Renal cortical epithelial cell (primary cell): ENCODE measurements at places on chromosomes 1 and 21.
A peak's percentile ranks its signal among the peaks of the same experiment; 100 is the strongest.

GRCh38 chr1:15178571-15179484 lies 25.3 kb downstream of the TMEM51 start:
- DNase-seq: peak; percentile 99

DNA sequence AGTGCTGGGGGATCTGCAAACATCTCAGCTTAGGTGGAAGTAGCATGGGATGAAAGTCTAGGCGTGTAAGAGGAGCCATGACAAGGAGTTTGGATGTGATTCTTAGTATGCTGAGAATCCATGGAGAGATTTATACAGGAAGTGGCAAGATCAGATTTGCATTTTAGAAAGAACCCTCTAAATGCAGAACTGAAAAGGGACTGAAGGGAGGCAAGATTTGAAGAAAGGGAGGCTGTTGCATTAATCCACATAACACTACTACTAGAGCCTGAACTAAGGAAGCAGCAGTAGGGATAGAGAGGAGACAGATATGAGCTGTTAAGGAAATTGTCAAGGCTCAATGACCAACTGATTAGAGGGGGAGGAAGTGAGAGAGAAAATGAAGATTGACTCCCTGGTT lies 9.8 kb downstream of the C1orf74 start:
- no peak for DNase-seq

GRCh38 chr1:8343464-8344001 lies 25.6 kb downstream of the SLC45A1 start:
- peak; percentile 92 for DNase-seq

- no peak for DNase-seq
These were observed 881.5 kb downstream of the BRINP3 start for GRCh38 chr1:189596197-189596596.

DNA sequence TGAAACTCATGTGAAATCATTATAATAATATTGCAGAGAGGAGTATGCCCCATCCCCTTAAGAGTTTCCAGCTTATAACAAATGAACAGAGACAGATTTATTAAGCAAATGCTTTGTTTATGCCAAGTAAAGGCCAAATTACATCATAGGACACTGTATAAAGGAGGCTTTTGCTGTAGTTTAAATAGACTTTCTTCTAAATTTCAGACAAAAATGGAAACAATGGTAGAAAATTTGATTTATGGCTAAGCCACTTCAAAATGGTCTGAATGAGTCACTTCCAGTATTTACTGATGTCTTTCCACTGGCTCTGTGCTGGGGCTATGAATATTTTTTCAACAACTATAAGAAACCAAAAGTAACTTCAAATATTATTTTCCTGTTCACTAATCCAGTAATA lies 81.1 kb upstream of the ST6GALNAC5 start:
- no peak for DNase-seq

- no peak for DNase-seq
These were observed 1.3 kb upstream of the PBXIP1 start for GRCh38 chr1:154957091-154957657.

DNA sequence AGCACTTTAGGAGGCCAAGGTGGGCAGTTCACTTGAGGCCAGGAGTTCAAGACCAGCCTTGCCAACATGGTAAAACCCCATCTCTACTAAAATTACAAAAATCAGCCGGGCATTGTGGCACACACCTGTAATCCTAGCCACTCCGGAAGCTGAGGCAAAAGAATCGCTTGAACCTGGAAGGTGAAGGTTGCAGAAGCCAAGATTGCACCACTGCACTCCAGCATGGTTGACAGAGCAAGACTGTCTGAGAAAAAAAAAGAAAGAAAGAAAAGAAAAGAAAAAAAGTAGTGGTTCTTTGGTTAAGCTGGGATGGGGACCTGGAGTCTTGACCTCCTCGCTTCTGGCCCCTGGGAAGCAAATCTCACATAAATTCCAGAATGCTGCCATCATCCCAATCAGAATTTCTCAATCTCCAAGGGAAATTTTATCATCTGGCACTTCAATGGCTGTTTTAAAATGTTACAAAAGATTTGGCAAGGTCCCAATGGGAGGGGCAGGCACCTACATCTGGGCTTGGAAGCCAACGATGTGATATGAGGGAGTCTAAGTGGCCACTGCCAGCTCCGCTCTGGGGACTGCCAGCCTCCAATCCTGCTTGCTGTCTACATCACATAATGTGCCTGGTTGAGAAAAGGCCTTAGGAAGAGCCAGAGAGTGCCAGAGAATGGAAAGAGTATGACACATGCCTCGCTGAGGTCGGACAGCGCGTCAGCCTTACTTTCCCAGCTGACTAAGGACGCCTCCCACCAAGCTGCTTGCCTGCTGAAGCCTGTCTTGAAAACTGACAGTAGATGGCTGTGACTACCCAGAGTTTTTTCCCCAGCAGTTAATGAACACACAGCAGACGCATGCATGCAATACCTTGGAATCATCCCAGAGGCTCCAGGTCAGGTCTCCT lies 42.1 kb upstream of the SRP9 start:
- DNase-seq: peak; percentile 99

- DNase-seq: no peak
These were observed 121.6 kb downstream of the PLPPR4 start for GRCh38 chr1:99385852-99386251.

DNA sequence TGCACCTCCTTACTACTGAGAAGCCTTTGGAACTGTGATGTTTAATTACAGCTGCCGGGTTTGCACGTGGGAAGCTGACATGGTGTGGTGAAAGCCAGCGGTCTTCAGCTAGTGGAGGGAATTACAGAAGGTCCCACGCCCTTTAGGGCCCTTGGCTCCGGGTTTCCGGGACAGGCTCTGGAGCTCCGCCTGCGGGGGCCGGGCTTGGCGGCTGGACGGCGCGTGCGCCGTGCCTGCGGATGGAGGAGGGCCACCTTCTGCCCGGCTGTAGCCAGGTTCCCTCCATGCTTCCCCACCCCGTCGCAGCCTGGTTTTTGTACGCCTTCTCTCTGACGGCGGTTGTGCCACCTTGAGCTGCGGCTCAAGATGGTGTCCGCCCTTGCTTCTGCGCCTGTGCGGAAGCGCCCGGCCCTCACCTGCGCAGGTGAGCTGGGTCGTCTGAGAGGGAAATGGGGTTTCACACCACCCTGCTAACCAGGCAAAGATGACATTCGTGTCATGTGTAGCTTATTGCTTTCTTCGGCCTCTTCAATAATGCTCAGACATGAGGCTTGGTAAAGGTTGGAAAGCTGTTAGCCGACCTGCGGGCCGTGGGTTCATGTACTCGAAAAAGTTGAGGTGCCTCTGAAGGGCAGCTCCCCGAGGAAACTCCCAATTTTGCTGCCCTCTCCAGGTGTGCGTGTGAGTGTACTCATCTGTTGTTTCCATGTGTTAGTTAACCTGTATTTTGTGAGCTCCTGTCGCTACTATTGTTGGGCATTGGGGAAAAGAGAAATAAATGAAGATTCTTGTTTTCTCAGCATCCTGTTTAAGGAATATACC lies 36.6 kb upstream of the OPRD1 start:
- DNase-seq: peak; percentile 49

GRCh38 chr1:89890085-89890752 lies 69.4 kb downstream of the LRRC8D start:
- peak; percentile 82 for DNase-seq

DNA sequence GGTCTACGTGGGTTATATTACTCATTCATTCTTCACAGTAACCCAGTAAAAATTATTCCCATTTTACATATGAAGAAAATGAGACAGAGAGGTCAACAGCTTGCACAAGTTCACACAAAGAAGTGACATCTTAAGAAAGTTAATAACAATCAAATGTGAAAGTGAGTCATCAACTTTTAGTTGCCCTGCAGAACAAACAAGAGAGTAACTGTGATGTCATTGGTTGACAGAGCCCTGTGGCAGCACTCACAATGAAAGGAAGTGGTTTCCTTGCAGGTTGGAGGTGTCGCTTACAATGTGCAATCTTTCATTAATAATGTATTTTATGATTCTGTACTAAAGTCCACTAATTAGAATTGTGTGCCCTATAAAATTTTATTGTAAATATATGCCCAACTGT lies 369.6 kb downstream of the RYR2 start:
- peak; percentile 66 for DNase-seq

GRCh38 chr1:2414297-2414958 lies 2.1 kb upstream of the PEX10 start:
- DNase-seq: no peak

- no peak for DNase-seq
These were observed 5.0 kb downstream of the SPATA46 start for GRCh38 chr1:162371611-162372010.

DNA sequence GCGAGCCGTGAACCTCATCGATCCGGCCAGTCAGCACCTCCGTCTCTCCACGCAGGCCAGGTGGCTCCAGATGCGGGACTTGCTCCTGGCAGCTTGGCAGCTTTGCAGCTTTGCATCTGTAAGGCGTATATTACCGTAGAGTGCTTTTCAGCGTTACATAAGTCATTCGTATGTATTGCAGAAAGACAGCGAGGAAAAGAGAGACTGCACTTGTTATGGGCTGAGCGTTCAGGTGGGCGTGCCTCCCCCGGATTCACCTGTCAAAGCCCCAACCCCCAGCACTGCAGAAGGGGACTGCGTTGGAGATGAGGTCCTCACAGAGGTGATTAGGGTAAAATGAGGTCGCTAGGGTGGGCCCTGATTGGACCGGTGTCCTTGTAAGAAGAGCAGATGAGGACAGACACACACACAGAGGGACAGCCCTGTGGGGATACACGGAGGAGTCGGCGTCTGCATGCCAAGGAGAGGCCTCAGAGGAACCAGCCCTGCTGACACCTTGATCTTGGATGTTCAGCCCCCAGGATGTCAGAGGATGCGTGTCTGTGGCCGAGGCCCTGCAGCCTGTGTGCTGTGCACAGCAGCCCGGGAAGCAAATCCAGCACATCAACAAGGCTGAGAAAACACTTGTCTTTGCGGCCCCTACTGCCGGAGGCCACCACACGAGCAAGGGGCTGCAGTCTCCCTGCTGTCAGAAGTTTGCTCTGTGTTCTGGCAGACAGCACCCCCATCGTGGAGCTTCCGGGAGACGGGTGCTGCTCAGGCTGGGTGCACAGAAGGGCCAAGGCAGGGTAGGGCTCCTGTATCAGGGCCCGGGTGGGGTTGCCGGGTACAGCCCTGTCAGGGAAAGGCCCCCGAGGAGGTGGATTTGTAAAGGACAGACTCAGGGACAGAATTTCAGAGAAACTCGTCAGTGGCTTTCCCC lies 10.9 kb upstream of the AGPAT3 start:
- no peak for DNase-seq

GRCh38 chr1:58763214-58763613 lies 20.6 kb downstream of the JUN start:
- DNase-seq: peak; percentile 67

GRCh38 chr1:229579059-229579673 lies 20.7 kb upstream of the ABCB10 start:
- DNase-seq: no peak

- no peak for DNase-seq
These were observed 32.6 kb upstream of the SPOCD1 start for GRCh38 chr1:31848381-31848897.

GRCh38 chr1:96144636-96145035 lies 576.9 kb upstream of the PTBP2 start:
- DNase-seq: no peak

GRCh38 chr1:98992844-98993243 lies 11.8 kb downstream of the PLPPR5 start:
- DNase-seq: no peak

DNA sequence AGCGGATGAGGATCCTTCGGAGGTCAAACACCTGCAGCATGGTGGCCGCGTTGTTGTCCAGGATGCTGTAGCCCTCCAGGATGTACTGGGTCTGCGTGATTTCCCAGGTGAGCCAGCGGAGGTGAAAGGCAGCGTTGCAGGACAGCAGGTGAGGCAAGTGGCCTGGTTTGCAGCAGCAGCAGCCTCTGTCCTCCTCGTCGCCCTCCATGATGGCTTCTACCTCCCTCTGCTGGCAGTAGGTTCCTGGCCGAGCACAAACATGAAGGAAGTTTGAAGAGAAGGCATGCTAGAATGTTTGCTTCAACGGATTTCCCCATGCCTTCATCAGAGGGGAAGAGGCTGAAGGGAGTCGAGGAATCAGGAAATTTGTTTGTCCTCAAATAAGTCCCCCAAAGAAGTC lies 74.7 kb downstream of the NTPCR start:
- peak; percentile 25 for DNase-seq

DNA sequence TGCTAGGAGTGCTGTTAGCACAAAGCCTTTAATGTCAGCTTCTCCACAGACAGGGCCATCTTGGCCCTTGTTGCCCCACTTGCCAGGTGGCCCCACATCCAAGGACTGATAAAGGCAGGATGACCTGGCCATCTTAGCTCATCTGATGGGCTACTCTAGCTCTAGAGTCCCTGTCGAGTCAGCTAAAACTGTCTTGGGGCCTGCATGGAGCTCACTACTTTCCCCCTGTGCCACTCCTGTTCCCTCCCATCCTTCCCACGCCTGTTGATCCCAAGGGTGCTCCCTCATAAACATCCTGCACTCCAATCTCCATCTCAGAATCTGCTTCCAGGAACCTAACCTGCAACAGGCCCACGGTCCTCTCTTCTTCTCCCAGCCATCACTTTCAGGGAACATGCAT lies 652 bp upstream of the GPX7 start:
- no peak for DNase-seq

DNA sequence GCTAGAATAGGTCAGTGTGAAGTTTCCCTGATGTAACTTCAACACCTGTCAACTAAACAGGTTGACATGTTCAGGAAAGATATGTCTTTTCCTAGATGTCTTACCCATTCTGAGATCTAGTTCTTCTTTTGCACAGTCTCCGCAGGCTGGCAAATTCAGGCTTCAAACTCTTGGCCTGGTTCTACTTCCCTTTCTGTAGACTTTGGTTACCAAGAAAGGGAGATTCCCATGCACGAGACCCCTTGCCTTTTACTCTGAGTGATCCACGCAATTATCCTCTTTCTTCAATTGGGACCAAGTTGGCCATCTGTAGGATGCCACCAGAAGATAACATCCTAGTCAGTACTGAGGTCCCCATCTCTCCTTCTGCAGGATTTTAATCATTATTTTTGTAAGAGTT lies 2.0 kb downstream of the CFAP45 start:
- DNase-seq: no peak

DNA sequence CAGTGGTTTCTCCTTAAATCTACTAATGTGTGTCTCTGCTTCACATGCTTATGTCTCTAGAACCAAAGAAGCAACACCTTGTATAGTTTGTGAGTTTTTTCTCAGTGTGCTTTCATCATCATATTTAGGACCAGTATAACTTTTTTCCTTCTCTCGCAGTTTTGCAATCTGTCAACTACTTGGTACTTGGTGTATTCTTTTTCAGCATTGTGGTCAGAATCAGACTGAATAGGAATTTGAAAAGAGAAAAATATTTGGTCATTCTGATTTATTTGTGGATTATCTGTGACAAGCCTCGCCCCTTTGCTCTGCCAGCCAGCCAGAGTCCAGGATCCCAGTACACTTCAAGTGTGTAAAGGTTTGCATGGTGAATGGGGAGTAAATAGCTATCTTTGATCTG lies 122.3 kb downstream of the C1orf21 start:
- DNase-seq: no peak

- peak; percentile 63 for DNase-seq
These were observed 121.8 kb upstream of the SLC44A3 start for GRCh38 chr1:94698356-94698755.
